ENCODE measurements at places on chromosomes 6 and 20.

- no peak for DNase-seq
Observed at GRCh38 chr6:170211404-170212025, 79.4 kb downstream of the DLL1 start.

GRCh38 chr6:123519189-123519505, 117.6 kb downstream of the TRDN start:
- no peak for DNase-seq

- DNase-seq = no peak
Observed at GRCh38 chr6:15547400-15547799, 115.4 kb downstream of the DTNBP1 start.

DNA sequence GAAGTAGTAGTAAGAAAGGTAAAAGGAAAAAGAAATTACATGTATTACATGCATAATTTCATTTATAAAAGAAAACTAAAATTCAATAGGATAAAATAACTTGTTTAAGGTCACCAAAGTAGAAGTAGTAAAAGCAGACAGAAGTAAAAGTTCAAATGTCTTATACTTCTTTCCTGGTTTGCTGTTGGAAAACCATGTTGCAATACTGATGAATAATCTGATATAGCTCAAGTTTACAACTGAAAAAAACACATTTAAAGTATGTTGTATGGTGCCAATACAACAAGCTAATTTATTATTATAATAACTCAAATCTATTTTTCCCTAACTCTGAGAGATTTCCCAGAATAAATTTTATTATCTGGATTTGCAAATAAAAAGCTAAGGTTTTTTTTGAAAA, 78.3 kb downstream of the PHIP start:
- DNase-seq = no peak

DNA sequence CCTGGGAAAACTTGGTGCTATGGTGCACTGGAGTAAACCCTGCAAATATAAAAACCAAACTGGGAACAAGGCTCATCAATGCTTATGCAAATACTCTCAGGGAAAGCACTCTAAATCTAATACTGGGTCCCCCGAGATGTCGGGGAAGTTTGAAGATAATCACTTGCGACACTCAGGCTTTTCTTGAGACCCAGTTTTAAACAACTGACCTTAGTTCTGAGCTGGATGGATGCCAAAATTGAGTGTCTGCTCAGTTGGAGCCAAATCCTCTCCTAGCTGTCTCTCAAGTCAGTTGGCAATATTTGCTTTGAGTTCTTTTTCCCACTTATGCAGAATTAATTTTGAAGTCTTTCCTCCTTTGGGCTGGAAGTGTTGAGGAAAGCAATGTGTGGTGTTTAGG, 75.5 kb upstream of the CD2AP start:
- DNase-seq = no peak

- DNase-seq = peak; percentile 9
Observed at GRCh38 chr6:133817460-133818047, 71.4 kb upstream of the TCF21 start.

- no peak for DNase-seq
Observed at GRCh38 chr20:24764027-24764793, 184.9 kb upstream of the CST7 start.

- DNase-seq = peak; percentile 39
Observed at GRCh38 chr20:44733341-44734069, 12.2 kb upstream of the KCNK15 start.

DNA sequence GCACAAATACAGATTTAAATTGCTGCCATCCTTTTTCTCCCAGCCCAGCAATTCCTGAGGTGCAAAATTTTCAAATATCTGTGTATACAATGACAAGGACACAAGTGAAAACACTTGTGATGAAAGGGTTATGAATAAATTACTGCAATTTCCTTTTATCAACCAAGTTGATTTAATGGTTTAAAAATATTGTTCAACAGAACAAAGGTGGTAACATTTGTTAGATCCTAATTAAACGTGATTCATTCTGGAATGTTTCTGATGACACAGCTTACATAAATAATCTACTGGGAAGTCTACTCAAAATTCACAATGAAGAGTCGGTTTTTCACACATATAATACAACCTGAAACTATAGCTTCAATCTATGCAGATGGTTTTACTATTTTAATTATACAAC, 17.1 kb downstream of the B4GALT5 start:
- no peak for DNase-seq

- DNase-seq = no peak
Observed at GRCh38 chr20:42779216-42779615, 410.5 kb downstream of the PTPRT start.

DNA sequence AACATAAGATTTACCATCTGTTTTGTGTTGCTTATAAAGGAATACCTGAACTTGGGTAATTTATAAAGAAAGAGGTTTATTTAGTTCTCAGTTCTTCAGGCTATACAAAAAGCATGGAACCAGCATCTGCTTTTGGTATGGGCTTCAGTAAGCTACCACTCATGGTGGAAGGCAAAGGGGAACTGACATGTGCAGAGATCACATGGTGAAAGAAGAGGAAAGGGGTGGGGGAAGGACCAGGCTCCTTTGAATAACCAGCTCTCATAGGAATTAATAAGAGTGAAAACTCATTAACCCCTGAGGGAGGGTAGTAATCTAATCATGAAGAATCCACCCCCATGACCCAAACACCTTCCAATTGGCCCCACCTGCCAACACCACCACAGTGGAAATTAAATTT, 89.5 kb upstream of the TMEM170B start:
- no peak for DNase-seq

DNA sequence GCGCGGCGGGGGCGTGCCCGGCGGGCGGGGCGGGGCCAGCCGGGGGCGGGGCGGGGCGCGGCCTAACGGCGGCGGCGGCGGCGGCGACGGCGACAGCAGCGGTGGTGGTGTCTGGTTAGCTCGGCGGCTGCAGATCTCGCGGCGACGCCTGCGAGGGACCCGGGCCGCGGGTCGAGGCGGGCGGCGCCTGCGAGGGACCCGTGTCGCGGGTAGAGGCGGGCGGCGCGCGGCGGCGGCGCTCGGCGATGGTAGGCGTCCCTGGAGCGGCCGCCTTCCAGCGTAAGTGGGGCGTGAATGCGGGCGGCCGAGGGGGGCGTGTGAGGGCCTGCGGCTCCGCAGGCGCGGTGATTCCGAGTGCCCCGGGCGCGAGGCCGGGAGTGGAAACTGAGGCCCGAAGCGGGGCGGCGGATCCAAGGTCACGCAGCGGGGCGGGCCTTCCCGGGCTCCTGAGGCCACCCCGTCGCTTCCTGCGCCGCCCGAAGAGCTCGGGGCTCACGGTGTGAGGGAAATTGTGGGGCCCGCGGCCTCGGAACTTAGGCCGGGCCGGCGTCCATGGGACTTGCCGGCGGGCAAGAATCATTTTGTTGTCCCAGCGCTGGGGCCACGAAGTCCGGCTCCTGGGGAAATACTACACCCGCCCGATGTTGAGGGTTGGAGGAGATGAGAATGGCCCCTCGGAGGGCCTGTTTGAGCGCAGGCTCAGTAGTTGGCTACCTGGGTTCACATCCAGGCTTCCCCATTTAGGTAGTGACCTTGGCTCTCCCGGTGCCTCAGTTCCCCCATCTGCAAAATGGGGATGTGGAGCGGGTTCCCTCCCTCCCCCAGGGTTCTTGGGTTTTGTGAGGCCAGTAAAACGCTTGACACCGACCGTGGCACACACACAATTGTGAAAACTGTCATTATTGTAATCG, at the start of gene CBFA2T2:
Gene CBFA2T2 (plus strand): TSS at position 74 of the 911 bp plus-strand sequence. CDS start 172 bp downstream, at position 246.
- DNase-seq = no peak

All from T follicular helper cell (primary cell).